GM12878 (cell line): ENCODE measurements at places on chromosomes 7 and 10. TPM values are rescaled to one million over a fixed set of nuclear protein-coding genes. Genes with fewer than 3 reads are reported as not detected.

GHRHR gene
- polyA plus RNA-seq, result not detected in 2 replicates

BET1 gene
- 39.3 and 42.0 TPM in 2 replicates for polyA plus RNA-seq

APBB1IP gene
- 23.7 and 27.2 TPM in 2 replicates for polyA plus RNA-seq

HOXA13 gene
- polyA plus RNA-seq, result not detected in 2 replicates

TMEM176B gene
- polyA plus RNA-seq, result not detected in 2 replicates

GPR37 gene
- 0.05 TPM in 1 of 2 replicates, not detected in the other for polyA plus RNA-seq

DNA sequence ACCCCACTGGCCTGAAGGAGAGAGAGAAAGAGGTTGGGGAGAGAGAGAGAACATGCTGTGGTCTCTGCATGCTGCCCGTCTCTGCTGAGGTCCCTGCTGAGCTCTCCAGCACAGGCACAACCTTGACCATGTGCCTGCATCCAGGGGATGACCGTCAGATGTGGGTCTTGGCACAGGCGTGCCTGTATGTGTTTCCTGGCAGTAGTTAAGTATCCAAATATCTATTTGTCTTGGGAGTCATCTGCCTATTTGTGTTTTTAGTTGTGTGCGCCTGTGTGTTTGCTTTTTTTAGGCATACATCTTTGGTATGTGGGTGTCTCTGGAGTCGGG lies 1.9 kb upstream of the UNC5B start:
- H3K4me1 ChIP-seq, result no peaks in the 10 kb centered on the region
- no peak overlapping the region for H3K27ac ChIP-seq
- H3K4me3 ChIP-seq, result no peak overlapping the region
- H3K36me3 ChIP-seq, result no peaks in the 10 kb centered on the region

- H3K27me3 ChIP-seq, result no peaks in the 10 kb centered on the region
- H3K27ac ChIP-seq, result no peak overlapping the region
- no peak overlapping the region for H3K4me3 ChIP-seq
- H3K36me3 ChIP-seq, result no peaks in the 10 kb centered on the region
- DNase-seq, result no peak
- no peaks in the 10 kb centered on the region for H3K4me1 ChIP-seq
Measured at GRCh38 chr10:76544789-76545188, 1092.8 kb downstream of the KCNMA1 start.

GRCh38 chr10:13038391-13038790 lies 36.9 kb upstream of the CCDC3 start:
- H3K4me1 ChIP-seq, result no peaks in the 10 kb centered on the region
- no peaks in the 10 kb centered on the region for H3K27me3 ChIP-seq
- no peaks in the 10 kb centered on the region for H3K36me3 ChIP-seq
- no peak overlapping the region for H3K27ac ChIP-seq
- no peak for DNase-seq

DNA sequence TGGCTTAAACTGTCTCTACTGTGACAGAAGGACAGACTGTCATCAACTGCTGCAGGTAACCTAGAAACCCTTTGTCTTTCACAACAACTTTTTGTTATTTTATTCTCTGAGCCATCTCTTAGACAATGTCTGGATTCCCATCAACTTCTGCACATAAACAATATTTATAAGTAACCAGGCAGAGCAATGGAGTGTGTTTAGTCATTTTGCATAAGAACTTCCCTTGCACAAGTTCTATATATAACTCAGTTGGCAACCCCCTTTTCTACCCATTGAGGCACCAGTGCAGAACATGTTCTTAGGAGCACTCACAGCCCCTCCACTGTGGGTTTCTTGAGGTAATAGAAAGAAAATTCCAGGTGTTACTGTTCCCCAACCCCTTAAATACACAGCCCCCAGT lies 65.0 kb upstream of the IL6 start:
- no peak for DNase-seq
- H3K27me3 ChIP-seq, result no peaks in the 10 kb centered on the region
- H3K27ac ChIP-seq, result no peak overlapping the region
- peaks cover 4% of the 10 kb centered on the region; the same call in 1 of the 2 replicates for H3K4me1 ChIP-seq

DNA sequence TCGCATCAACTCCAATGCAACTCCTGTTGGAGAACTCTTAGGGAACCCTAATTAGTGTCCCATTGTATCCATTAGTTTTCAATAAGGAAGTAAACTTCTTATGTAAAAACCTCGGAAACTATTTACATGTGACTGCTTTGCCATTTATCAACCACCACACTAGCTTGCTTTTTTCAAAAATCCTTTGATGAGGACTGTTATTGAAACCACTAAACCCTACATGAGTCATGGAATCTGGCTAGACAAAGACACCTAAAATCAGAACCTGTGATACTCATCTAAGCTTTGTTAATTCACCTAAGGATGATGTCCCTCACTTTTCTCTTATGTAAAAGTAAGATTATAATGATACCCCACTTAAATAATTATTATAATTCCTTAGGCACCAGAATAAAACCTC lies 414.1 kb upstream of the ETV1 start:
- no peaks in the 10 kb centered on the region for H3K36me3 ChIP-seq
- H3K27me3 ChIP-seq, result no peaks in the 10 kb centered on the region
- no peaks in the 10 kb centered on the region for H3K4me1 ChIP-seq
- no peak overlapping the region for H3K4me3 ChIP-seq
- no peak for DNase-seq
- no peak overlapping the region for H3K27ac ChIP-seq

DNA sequence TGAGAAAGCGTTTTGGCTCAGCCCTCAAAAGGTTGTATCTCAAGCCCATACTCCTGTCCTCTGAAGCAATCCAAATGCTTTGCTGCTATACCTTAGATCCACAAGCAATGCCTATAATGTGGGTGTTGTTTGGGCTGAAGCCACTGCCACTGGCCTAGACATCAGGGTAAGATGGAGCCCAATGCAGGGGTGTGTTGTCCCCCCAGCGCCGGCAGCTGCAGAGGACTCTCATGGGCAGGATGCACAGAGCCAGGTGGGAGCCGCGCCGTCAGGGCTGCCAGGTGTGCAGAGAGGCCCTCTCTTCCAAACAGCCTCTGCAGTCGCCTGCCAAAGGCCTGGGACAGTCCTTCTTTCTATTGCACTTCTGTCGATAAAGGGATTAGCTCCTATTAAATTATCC lies 205.2 kb upstream of the SHH start:
- no peaks in the 10 kb centered on the region for H3K4me1 ChIP-seq
- H3K27me3 ChIP-seq, result no peaks in the 10 kb centered on the region
- H3K4me3 ChIP-seq, result no peak overlapping the region
- H3K36me3 ChIP-seq, result no peaks in the 10 kb centered on the region
- no peak for DNase-seq

GRCh38 chr7:125555916-125556315 lies 626.3 kb upstream of the POT1 start:
- no peaks in the 10 kb centered on the region for H3K27me3 ChIP-seq
- no peaks in the 10 kb centered on the region for H3K36me3 ChIP-seq
- DNase-seq, result no peak
- no peak overlapping the region for H3K4me3 ChIP-seq
- H3K27ac ChIP-seq, result no peak overlapping the region
- H3K4me1 ChIP-seq, result no peaks in the 10 kb centered on the region

- no peak for DNase-seq
- H3K27me3 ChIP-seq, result no peaks in the 10 kb centered on the region
- H3K4me3 ChIP-seq, result no peak overlapping the region
- no peaks in the 10 kb centered on the region for H3K4me1 ChIP-seq
- H3K27ac ChIP-seq, result no peak overlapping the region
Measured at GRCh38 chr10:89095701-89096391, 105.2 kb downstream of the FAS start.

DNA sequence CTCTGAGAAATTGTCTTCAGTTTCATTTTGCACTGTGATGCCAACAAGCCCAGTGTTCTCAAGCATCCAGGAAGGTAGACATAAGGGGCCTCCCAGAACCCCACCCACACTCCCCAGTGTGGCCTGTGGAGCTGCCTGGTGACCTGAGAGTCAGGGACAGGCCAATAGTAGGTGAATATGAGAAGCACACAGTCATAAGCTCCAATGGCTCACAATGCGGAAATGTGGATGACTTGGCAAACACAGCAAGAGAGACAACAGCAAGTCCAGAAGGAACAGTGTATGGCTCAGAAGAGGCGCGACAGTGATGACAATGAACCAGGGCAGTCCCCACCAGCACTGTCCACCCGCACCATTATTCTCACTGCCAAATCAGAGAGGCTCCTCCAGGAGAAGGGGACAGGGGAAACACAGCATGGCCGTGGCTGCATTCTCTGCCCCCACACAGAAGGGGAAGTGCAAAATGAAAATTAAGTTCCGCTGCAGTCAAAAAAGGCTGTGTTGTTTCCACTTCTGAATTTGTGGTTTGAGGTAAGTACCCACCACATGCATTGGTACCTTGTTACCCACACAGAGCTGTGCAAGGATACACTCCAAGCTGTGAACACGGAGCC lies 419.8 kb downstream of the GRID1 start:
- no peaks in the 10 kb centered on the region for H3K36me3 ChIP-seq
- H3K4me3 ChIP-seq, result peak overlapping the region; percentile 27; the same call in 1 of the 2 replicates
- DNase-seq, result peak; percentile 87
- no peaks in the 10 kb centered on the region for H3K27me3 ChIP-seq
- peaks cover 16% of the 10 kb centered on the region for H3K4me1 ChIP-seq
- H3K27ac ChIP-seq, result peak overlapping the region; percentile 66

DNA sequence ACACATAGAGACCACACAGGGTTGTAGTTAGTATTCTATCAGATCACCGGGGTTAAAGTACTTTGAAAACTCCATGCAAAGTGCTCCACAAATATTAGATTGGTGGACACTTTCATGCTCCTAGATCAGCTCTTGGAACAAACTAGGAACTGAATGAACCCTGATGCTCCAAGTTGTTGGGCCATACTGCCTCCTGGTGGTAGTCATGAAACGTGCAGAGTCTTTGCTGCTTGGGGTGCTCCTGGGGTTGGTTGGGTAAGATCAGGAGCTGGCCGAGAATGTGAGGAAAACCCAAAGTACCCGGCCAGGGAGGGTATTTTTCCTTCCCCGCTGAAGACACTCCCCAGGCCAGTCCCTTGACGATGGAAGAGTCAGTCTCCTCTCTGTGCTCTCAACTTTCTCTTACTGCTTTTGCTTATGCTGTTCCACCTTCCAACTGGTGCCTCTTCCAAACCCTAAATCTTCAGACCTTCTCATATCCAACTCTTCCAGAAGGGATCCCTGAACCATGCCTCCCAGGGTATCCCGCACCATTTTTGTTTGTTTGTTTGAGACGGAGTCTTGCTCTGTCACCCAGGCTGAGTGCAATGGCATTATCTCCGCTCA lies 918 bp upstream of the RPEL1 start:
- no peaks in the 10 kb centered on the region for H3K36me3 ChIP-seq
- DNase-seq, result peak; percentile 47
- H3K27ac ChIP-seq, result no peak overlapping the region
- H3K27me3 ChIP-seq, result no peaks in the 10 kb centered on the region

- no peaks in the 10 kb centered on the region for H3K36me3 ChIP-seq
- H3K27me3 ChIP-seq, result no peaks in the 10 kb centered on the region
- no peak for DNase-seq
- no peak overlapping the region for H3K4me3 ChIP-seq
Measured at GRCh38 chr7:158030566-158030965, 557.1 kb downstream of the PTPRN2 start.

DNA sequence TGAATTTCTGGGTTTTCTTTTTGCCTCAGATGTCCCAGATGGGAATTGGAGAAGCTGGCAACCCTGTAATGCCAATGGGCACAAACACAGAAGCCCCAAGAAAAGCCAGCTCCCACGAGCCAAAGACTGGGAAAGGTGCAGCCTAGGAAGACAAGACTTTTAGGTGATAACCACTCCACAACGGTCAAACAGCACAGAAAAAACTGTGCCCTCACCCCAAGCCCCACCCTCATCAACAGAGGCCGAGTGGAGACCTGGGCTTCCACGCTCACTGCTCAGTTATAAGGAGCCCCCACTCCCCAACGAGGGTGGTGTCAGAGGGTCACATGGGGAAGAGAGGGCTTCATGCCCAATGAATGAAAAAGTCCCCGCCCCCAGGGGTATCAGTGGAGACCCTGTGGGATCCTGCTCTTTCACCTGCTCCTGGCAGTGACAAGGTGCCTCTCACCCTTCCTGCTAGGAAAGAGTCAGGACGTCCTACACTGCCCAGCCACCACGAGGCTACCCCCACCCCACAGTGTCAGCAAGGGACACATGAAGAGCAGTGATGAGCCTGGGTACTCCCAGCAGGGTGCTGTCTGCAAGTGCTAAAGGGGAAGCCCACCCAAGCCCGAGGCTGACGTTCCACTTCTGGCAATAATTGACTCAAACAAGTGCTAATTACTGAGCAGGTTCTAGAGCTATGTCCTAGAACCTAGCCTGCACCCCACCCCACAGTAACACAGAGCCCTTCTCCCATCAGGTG lies 8.3 kb downstream of the TMEM273 start:
- H3K4me3 ChIP-seq, result no peak overlapping the region
- no peaks in the 10 kb centered on the region for H3K36me3 ChIP-seq
- H3K27ac ChIP-seq, result peak overlapping the region; percentile 8; the same call in 1 of the 2 replicates
- peaks cover 56% of the 10 kb centered on the region for H3K4me1 ChIP-seq

DNA sequence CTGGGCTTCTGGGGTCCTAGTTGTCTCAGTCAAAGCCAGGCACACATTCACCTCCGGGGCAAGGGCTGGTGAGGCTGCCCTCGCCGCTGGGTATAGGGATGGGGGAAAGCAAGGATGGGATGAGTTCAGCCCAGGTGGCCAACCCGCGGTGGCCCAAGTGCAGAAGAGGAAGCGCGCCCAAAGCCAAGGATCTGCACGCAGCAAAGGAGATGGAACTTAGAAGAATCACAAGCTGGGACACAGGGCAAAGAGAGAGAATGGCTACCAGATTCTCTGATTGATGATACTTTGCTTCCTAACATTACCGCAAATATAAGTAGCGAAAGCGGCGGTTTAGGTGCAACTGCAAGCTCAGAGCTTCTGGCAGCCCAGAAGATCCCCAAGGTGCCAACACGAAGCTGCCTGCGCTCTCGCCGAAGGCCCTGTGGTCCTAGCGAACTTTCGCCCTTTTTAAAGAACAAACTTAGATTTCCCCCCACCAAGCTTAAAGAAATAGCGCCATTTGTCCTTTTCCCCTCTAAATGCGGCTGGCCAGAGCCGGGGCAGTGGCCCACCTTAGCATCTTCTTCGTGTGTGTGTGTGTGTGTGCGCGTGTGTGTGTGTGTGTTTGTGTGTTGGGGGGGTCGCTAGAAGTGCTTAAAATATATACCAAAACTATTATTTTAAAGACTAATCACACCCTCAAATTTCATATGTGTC lies 927 bp upstream of the MKX start:
- H3K4me3 ChIP-seq, result no peak overlapping the region
- H3K36me3 ChIP-seq, result no peaks in the 10 kb centered on the region
- H3K4me1 ChIP-seq, result no peaks in the 10 kb centered on the region
- H3K27ac ChIP-seq, result no peak overlapping the region
- DNase-seq, result no peak
- peaks cover 10% of the 10 kb centered on the region for H3K27me3 ChIP-seq

DNA sequence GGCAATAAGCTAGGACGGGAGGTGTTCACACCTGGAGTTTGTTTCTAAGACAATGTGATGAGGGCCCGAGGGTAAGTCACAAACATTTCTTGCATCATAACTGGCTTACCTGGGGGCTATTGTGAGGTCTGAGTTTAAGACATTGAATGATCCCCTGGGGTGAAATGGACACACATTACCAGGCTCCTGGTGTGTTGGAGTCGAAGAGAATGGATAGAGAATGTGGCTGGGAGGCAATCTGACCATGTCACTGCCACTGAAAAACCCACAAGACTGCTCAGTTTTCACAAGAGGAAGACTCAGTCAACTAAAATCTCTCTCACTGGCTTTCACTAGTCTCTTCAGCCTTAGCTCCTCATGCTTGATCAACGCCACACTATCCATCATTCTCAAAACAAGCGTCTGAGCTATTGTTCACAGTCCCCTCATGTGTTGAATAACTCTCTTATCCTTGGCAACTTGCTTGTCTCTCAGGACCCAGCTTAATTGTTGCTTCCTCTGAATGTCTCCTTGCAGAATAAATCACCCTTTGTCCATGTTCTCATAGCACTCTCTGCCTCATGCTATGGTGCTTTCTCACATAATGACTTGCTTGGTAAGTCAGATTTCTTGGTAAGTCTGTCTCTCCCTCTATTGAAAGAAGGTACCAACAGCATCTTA lies at the start of gene C10orf120:
C10orf120 (minus strand) TSS at position 51 of the 660 bp plus-strand sequence. CDS start 56 bp downstream, outside the sequence.
- no peaks in the 10 kb centered on the region for H3K4me1 ChIP-seq
- no peaks in the 10 kb centered on the region for H3K36me3 ChIP-seq
- no peaks in the 10 kb centered on the region for H3K27me3 ChIP-seq
